Pericardium fibroblast (primary cell): ENCODE measurements at places on chromosomes 1 and 21. TPM values are rescaled to one million over a fixed set of nuclear protein-coding genes. Genes with fewer than 3 reads are reported as not detected.

CAPN8 gene
- not detected in 2 replicates for total RNA-seq

PEAR1 gene
- 20.1 and 23.8 TPM in 2 replicates for total RNA-seq

CD53 gene
- total RNA-seq, result not detected in 2 replicates

LAMB3 gene
- 0.51 and 2.6 TPM in 2 replicates for total RNA-seq

SLC41A1 gene
- 22.0 and 24.9 TPM in 2 replicates for total RNA-seq

SMG7 gene
- 9.9 and 25.4 TPM in 2 replicates for total RNA-seq
